NCI-H1436 (cell line): ENCODE measurements at places on chromosomes 13 and 19.

GRCh38 chr19:43525836-43526771 lies 897 bp downstream of the ETHE1 start:
- no peak for DNase-seq

- no peak for DNase-seq
Observed at GRCh38 chr19:38721979-38722773, 22.1 kb downstream of the CAPN12 start.

GRCh38 chr19:10655457-10656312 lies 1.5 kb downstream of the ILF3 start:
- no peak for DNase-seq

GRCh38 chr13:93086329-93086728 lies 140.3 kb upstream of the GPC6 start:
- DNase-seq = no peak

DNA sequence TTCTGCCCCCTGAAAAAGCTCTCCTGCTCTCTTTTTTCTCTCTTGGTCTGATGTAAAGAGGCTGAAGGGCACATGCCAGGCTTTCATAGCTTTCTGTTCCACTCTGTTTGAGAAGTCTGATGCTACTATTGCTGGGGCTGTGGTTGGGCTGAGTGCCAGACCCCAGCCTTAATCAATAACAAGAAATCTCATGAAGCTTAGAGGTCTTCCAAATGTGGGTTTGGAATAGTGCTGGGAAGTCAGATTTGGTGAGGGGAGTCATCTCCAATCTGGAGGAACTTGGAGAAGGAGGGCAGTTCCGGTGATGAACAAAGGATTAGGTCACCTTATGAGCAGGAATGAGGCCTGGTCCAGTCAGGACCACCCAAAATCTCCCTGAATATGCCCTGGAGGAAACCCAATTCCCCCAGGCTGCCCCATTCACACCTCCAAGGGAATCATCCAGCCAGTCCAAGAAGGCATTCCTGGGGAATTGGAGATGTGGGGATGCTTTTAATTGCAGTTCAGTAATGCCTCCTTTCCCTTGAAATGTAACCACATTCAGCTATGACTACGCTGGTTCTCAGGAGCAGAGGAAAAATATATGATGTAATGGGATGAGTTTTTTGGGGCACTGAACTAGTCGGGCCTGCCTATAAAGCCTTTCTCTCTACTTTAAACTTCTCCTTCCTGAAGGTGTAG lies 102.0 kb downstream of the STARD13 start:
- no peak for DNase-seq
